ENCODE measurements at places on chromosomes 13 and 19.
A peak's percentile ranks its signal among the peaks of the same experiment; 100 is the strongest.

DNA sequence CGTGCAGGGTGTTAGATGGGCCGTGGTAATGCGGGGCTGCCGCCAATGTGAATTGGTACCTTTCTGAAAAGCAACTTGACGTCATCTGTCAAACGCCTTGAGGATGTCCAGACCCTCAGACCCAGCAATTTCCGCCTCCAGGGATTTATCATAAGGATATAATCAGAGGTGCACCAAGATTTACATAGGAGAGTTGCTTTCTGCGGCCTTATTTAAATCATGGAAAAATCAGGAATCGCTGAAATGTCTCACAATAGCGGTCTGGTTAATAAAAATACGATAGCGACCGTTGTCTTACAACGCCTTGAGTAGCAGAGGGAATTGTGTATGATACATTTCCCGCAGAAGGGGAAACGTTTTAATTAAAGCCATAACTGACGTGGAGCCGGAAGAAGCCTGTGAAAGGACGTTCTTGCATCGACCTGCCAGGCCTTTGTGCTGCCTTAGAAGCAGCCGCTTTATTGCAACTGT lies 32.3 kb upstream of the NDUFS7 start:
- H3K4me1 ChIP-seq = peaks cover 8% of the 10 kb centered on the region
- no peak overlapping the region for H3K27ac ChIP-seq
- no peak overlapping the region for H3K4me3 ChIP-seq
- no peaks in the 10 kb centered on the region for H3K27me3 ChIP-seq
- H3K36me3 ChIP-seq = no peaks in the 10 kb centered on the region

GRCh38 chr19:47445937-47446402 lies 25.7 kb downstream of the SLC8A2 start:
- no peak overlapping the region for H3K4me3 ChIP-seq
- no peaks in the 10 kb centered on the region for H3K4me1 ChIP-seq
- H3K27ac ChIP-seq = no peak overlapping the region
- no peaks in the 10 kb centered on the region for H3K36me3 ChIP-seq
- DNase-seq = peak; percentile 44

DNA sequence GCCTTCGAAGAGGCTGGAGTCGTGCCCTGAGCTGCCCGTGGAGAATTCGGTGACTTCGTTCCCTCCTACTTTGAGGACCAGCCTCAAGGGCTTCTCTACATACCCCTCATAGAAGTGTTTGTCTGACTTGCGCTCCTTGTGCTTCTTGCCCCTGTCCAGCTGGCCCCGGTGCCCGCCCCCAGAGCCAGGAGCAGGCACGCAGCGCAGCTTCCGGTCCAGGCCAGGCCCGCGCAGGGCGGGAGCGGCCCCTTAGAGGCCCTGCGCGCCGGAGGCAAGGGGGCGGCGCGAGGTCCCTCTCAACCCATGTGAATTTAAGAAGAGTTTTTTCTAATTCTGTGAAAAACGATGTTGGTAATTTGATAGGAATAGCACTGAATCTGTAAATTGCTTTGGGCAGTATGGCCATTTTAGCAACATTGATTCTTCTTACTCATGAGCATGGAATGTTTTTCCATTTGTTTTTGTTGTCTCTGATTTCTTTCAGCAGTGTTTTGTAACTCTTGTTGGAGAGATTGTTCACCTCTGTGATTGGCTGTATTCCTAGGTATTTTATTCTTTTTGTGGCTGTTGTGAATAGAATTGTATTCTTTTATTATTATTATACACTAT lies 46.9 kb upstream of the SOX21 start:
- no peaks in the 10 kb centered on the region for H3K36me3 ChIP-seq
- H3K27me3 ChIP-seq = no peaks in the 10 kb centered on the region
- no peak overlapping the region for H3K4me3 ChIP-seq

GRCh38 chr13:95030821-95031343 lies 270.4 kb downstream of the ABCC4 start:
- DNase-seq = no peak
- H3K36me3 ChIP-seq = no peaks in the 10 kb centered on the region
- no peaks in the 10 kb centered on the region for H3K4me1 ChIP-seq
- H3K4me3 ChIP-seq = no peak overlapping the region

DNA sequence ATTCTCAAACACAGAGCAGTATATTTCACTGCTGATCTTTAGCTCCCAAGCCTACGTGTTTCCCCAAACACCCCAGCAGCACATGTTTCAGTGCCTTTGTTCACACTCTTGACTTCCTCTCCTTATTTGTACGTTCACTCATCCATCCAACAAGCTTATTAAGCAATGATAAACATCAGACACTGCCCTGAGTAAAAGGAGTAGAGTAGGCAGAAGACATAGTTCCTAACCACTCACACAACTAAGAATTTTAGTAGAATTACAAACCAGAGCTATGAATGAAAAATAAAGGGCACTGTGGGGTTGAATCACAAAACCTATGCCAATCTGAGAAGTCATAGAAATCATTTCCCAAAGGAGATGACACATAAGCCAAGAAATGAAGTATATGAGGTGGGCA lies 213.5 kb downstream of the DIAPH3 start:
- H3K36me3 ChIP-seq = no peaks in the 10 kb centered on the region
- no peaks in the 10 kb centered on the region for H3K4me1 ChIP-seq
- no peak overlapping the region for H3K4me3 ChIP-seq
- H3K27ac ChIP-seq = no peak overlapping the region
- no peaks in the 10 kb centered on the region for H3K27me3 ChIP-seq

- no peaks in the 10 kb centered on the region for H3K36me3 ChIP-seq
- no peak overlapping the region for H3K4me3 ChIP-seq
- peak overlapping the region; percentile 78 for H3K27ac ChIP-seq
- H3K4me1 ChIP-seq = peaks cover 40% of the 10 kb centered on the region
- DNase-seq = no peak
These were observed 26.5 kb downstream of the MPND start for GRCh38 chr19:4369888-4370260.

- no peaks in the 10 kb centered on the region for H3K27me3 ChIP-seq
- H3K27ac ChIP-seq = no peak overlapping the region
- H3K4me1 ChIP-seq = no peaks in the 10 kb centered on the region
- H3K4me3 ChIP-seq = no peak overlapping the region
These were observed 1142.8 kb downstream of the PCDH9 start for GRCh38 chr13:66087269-66087710.

DNA sequence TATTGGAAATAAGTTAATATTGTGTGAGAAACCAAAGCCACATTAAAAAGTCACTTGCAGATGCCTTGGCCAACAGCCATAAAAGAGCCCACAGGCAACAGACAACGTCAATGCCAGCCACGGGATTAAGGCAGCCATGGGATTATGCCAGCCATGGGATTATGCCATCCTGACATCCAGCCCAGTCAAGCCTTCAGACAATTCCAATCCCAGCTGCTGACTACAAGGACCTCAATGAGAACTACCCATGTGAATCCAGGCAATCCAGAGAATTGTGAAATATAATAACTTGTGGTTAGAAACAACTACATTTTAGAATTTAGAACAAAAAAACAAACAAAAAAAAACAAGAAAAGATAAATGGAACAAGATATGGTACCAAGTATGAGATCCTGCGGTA lies 356.6 kb downstream of the EFNB2 start:
- H3K4me3 ChIP-seq = no peak overlapping the region
- no peak for DNase-seq
- no peak overlapping the region for H3K27ac ChIP-seq
- H3K27me3 ChIP-seq = no peaks in the 10 kb centered on the region
- no peaks in the 10 kb centered on the region for H3K4me1 ChIP-seq

- H3K27ac ChIP-seq = no peak overlapping the region
- H3K4me3 ChIP-seq = no peak overlapping the region
- no peak for DNase-seq
- H3K36me3 ChIP-seq = no peaks in the 10 kb centered on the region
- no peaks in the 10 kb centered on the region for H3K27me3 ChIP-seq
These were observed 57.9 kb upstream of the C1QTNF9 start for GRCh38 chr13:24251525-24251924.

GRCh38 chr19:32735936-32736335 lies 16.4 kb downstream of the TDRD12 start:
- no peak overlapping the region for H3K4me3 ChIP-seq
- H3K36me3 ChIP-seq = no peaks in the 10 kb centered on the region
- no peak overlapping the region for H3K27ac ChIP-seq
- DNase-seq = no peak
- H3K4me1 ChIP-seq = no peaks in the 10 kb centered on the region
- H3K27me3 ChIP-seq = no peaks in the 10 kb centered on the region

GRCh38 chr13:28621449-28621848 lies 37.5 kb upstream of the POMP start:
- H3K4me3 ChIP-seq = no peak overlapping the region
- no peaks in the 10 kb centered on the region for H3K4me1 ChIP-seq
- H3K36me3 ChIP-seq = no peaks in the 10 kb centered on the region
- no peak for DNase-seq

GRCh38 chr13:32267836-32268439 lies 47.2 kb downstream of the ZAR1L start:
- H3K4me3 ChIP-seq = no peak overlapping the region
- no peak overlapping the region for H3K27ac ChIP-seq
- no peaks in the 10 kb centered on the region for H3K4me1 ChIP-seq
- H3K36me3 ChIP-seq = no peaks in the 10 kb centered on the region

DNA sequence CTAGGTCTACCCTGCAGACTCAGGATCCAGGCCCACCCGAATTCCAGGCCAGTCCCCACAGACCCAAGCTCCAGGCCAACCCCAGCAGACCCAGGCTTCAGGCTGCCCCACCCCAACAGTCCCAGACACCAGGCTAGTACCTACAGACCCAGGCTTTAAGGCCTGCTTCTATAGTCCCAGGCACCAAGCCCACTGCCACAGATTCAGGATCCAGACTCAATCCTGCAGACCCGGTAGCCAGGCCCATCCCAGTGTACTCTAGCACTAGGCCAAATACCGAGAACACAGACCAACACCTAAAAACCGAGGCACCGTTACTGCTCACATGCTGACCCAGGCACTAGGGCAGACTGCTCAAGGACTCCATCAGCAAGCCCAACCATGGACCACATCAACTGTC lies 862.3 kb downstream of the UQCRFS1 start:
- no peaks in the 10 kb centered on the region for H3K27me3 ChIP-seq
- no peaks in the 10 kb centered on the region for H3K4me1 ChIP-seq
- H3K4me3 ChIP-seq = no peak overlapping the region
- no peak overlapping the region for H3K27ac ChIP-seq

GRCh38 chr19:16266586-16266942 lies 58.1 kb upstream of the KLF2 start:
- no peaks in the 10 kb centered on the region for H3K4me1 ChIP-seq
- H3K36me3 ChIP-seq = no peaks in the 10 kb centered on the region
- DNase-seq = no peak
- no peak overlapping the region for H3K27ac ChIP-seq

DNA sequence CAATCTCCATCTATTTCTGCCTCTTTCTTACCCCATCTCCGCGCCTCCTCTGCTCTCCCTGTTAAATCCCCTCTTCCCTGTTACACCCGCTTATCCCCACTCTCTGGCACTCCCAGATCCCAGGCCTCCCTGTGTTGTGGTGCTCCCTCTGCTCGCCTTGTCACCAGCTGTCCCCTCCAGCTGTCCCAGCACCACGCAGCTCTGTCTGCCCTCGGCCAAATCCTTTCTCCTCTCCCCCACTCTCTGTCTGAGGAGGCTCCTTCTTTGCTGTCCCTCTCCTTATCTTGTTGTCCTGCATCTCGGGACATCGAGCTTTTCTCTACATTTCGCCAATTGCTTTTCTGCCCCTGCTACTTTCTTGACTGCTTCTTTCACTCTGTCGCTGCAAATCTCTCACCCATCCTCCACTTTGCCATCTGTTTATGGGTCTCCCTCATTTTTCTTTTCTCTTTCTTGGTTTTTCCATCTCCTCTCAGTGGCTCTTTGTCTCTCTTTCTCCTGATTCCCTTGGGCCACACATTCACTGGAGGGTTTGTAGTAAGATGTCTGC lies 941 bp downstream of the ZNF160 start:
- no peaks in the 10 kb centered on the region for H3K36me3 ChIP-seq
- H3K27ac ChIP-seq = peak overlapping the region; percentile 85
- H3K27me3 ChIP-seq = no peaks in the 10 kb centered on the region
- peaks cover 6% of the 10 kb centered on the region for H3K4me1 ChIP-seq
- no peak for DNase-seq
- H3K4me3 ChIP-seq = peak overlapping the region; percentile 77

GRCh38 chr19:10431254-10431942 lies 11.1 kb downstream of the PDE4A start:
- H3K27me3 ChIP-seq = no peaks in the 10 kb centered on the region
- peaks cover 12% of the 10 kb centered on the region for H3K4me1 ChIP-seq
- DNase-seq = no peak
- H3K27ac ChIP-seq = peak overlapping the region; percentile 56

DNA sequence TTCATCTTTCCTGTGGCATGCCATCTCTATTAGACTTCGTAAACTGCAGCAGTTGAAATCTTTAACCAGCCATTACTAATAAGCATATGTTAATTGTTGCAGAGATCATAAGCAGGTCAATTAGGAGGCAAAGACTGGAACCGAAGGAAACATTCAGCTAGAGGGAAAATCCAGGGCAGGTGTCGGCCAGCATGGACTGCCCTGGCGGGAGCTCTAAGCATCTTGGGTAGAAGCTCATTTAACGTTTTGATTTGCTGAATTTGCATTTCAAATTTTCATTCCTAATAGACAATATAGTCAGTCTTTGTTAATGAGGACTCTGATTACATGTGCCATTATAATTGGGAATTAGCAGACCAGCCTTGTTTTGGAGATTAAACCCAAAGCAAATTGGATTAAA lies 238.6 kb downstream of the POU4F1 start:
- no peaks in the 10 kb centered on the region for H3K27me3 ChIP-seq
- H3K4me3 ChIP-seq = no peak overlapping the region
- no peaks in the 10 kb centered on the region for H3K4me1 ChIP-seq
- H3K27ac ChIP-seq = no peak overlapping the region
- no peaks in the 10 kb centered on the region for H3K36me3 ChIP-seq

- no peaks in the 10 kb centered on the region for H3K4me1 ChIP-seq
- no peak for DNase-seq
- H3K36me3 ChIP-seq = no peaks in the 10 kb centered on the region
- no peak overlapping the region for H3K4me3 ChIP-seq
- H3K27ac ChIP-seq = no peak overlapping the region
These were observed 52.0 kb upstream of the RGCC start for GRCh38 chr13:41405367-41405766.

- H3K36me3 ChIP-seq = no peaks in the 10 kb centered on the region
- H3K4me1 ChIP-seq = no peaks in the 10 kb centered on the region
These were observed 33.4 kb downstream of the ALG5 start for GRCh38 chr13:36965767-36966166.

- no peaks in the 10 kb centered on the region for H3K36me3 ChIP-seq
- H3K4me3 ChIP-seq = no peak overlapping the region
- H3K27ac ChIP-seq = no peak overlapping the region
- DNase-seq = no peak
- no peaks in the 10 kb centered on the region for H3K27me3 ChIP-seq
- no peaks in the 10 kb centered on the region for H3K4me1 ChIP-seq
These were observed 373.2 kb downstream of the LMO7 start for GRCh38 chr13:76009267-76009890.
